ENCODE measurements at places on chromosomes 3 and 15.

DNA sequence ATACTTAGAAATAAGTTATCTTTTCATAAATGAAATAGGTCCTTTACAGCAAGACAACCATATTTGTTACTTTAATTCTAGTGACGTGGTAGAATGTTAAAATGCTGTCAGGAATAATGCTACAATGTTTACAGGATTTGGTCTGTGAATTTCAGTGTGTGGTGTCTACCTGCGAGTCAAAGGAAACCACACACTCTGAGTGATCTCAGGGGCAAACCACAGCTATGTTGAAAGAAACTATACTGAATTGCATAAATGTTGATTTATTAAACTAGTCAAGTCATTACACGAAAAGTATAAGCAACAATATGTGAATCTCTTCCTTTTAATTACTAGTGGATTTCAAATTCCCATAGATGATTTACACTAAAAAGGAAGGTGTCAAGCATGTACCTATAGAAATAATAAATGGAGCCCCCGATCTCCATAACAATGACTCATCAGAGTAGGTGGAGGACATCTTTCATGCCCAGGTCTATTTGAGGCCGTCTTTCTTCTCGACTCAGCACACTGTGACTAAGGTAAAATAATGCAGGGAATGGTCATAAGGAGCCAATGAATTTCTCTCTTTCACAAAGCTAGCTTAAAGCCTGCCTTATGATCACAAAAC is 463.0 kb downstream of the ERC2 start:
- DNase-seq, result peak; percentile 21

- no peak for DNase-seq
Observed at GRCh38 chr3:149579838-149580542, 77.8 kb downstream of the WWTR1 start.

GRCh38 chr3:182910936-182911781 is 69.2 kb downstream of the DCUN1D1 start:
- DNase-seq, result no peak

- DNase-seq, result no peak
Observed at GRCh38 chr15:71888797-71889196, 78.4 kb downstream of the NR2E3 start.

- DNase-seq, result no peak
Observed at GRCh38 chr3:27666272-27666671, 55.9 kb downstream of the EOMES start.
